Tibial nerve (tissue), 4 donors: ENCODE measurements at places on chromosomes 2 and 18. TPM values are rescaled to one million over a fixed set of nuclear protein-coding genes. Genes with fewer than 3 reads are reported as not detected.

The UGT1A5 gene
- not detected for total RNA-seq

- H3K27ac ChIP-seq: peak overlapping the region; percentile 74
- no peaks in the 10 kb centered on the region for H3K27me3 ChIP-seq
- no peaks in the 10 kb centered on the region for H3K36me3 ChIP-seq
- DNase-seq: no peak
- H3K4me1 ChIP-seq: peaks cover 100% of the 10 kb centered on the region
Measured at GRCh38 chr2:217906798-217907197, 96.0 kb downstream of the TNS1 start.

The CNTNAP5 gene
- not detected for total RNA-seq

The MAP2 gene
- 31.7 TPM for total RNA-seq

GRCh38 chr2:98487806-98488189, 43.1 kb downstream of the INPP4A start:
- peaks cover 55% of the 10 kb centered on the region for H3K4me1 ChIP-seq
- H3K4me3 ChIP-seq: no peak overlapping the region
- no peak for DNase-seq
- H3K36me3 ChIP-seq: no peaks in the 10 kb centered on the region
